Fibroblast of villous mesenchyme (primary cell): ENCODE measurements at places on chromosomes 7 and 10.

DNA sequence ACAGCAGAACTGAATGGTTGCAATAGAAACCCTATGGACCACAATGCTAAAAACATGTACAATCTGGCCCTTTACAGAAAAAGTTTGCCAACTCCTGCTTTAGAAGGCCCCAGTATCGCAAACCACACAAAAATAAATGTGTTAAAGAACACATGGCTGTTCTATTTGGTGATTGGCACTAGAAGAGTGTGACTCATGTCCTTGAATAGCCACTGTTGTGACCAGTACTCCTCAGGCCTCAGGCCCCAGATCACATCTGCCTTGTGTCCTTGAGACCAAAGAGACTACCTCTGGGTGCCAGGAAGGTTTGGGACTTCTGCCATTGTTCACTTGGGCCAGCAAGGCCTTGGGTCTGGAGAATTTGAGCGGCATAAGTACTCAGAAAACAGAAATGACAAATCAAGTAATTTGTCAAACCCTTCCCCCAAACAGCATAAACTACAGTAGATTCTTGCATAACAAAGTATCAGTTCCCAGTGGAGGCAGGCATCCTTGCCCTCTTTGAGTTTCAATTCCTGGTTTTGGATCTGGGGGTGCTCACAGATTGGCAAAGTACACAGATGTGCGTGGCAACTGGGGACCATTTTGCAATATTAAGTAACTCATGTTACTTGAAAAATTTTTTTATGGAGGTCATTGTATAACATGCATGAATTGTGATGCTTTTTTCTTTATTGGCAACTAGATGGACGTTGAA is 50.2 kb downstream of the MTURN start:
- no peak for DNase-seq

GRCh38 chr7:151585744-151586393 is 66.2 kb upstream of the RHEB start:
- no peak for DNase-seq

DNA sequence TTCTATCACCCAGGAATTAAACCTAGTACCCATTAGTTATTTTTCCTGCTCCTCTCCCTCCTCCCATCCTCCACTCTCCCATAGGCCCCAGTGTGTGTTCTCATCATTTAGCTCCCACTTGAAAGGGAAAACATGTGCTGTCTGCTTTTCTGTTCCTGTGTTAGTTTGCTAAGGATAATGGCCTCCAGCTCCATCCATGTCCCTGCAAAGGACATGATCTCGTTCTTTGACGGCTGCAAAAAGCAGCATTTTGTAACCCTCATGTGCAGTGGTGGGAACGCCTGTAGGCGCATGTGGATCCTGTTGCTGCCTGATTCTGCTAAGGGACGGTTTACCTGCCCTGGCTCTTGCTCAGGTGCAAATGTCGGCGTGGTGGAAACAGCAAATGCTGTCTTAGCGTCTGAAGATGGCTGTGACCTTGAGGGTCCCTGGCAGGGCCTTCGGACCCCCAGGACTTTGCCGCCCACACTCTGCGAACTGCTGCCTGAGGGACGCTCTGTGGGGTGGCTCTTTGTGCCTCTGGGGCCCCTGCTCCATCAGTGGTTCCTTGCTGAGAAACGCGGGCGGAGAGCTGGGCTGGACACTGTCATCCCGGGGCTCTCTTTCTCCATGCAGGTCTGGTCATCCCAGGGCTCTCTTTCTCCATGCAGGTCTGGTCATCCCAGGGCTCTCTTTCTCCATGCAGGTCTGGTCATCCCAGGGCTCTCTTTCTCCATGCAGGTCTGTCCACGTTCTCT is 5.6 kb upstream of the MTG1 start:
- no peak for DNase-seq

DNA sequence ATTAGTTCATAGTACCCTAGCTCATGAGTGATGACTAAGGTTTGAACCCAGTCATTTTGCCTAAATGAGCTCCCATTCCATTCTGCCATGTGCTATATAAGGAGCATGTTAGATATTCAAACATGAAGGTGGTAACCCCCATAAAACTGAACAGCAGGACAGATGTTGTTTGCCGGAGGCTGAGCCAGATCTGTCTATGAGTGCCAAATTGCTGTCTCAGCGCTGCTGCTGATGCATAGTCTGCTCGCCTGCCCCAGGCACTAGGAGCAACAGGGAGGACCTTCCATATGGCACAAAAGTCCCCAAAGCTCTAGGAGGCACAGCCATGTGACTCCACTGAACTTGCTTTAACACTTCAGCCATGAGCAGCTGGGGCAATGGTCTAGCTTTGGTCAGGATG is 466.0 kb upstream of the GHITM start:
- peak; percentile 40 for DNase-seq

DNA sequence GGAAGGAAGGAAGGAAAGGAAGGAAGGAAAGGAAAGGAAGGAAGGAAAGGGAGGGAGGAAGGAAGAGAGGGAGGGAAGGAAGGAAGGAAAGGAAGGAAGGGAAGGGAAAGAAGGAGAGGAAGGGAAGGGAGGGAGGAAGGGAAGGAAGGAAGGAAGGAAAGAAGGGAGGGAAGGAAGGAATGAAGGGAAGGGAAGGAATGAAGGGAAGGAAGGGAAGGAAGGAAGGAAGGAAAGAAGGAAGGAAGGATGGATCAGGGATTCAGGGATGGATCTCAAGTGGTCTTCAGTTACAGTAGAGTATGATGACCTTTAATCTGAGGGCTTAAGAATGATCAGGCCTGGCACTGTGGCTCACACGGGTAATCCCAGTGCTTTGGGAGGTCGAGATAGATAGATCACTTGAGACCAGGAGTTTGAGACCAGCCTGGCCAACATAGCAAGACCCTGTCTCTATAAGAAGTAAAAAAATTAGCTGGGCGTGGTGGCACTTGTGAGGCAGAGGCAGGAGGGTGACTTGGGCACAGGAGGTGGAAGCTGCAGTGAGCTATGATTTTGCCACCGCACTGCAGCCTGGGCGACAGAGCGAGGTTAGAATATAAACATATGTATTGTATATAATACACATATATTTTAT is 760 bp upstream of the FOXK1 start:
- DNase-seq = no peak

GRCh38 chr7:80603940-80604339 is 34.5 kb upstream of the CD36 start:
- DNase-seq = no peak

DNA sequence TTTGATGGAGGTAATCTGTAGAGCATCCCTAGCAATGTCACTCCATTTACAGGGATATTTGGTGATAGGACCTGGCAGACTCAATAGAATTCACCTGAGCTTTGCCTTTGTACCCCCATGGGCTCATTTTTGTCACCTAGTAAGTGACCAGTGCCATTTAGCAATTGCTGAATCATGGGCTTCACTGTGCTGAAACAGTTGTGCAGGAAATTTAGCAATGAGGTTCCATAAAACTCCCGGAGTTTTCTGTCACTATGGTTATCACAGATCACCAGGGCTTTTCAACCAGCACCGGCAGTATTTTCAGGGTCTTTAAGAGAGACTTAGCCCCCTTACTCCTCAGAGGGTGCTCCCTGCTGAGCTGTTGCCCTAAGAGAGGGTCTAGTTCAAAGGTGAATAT is 40.2 kb downstream of the FAS start:
- DNase-seq = no peak

DNA sequence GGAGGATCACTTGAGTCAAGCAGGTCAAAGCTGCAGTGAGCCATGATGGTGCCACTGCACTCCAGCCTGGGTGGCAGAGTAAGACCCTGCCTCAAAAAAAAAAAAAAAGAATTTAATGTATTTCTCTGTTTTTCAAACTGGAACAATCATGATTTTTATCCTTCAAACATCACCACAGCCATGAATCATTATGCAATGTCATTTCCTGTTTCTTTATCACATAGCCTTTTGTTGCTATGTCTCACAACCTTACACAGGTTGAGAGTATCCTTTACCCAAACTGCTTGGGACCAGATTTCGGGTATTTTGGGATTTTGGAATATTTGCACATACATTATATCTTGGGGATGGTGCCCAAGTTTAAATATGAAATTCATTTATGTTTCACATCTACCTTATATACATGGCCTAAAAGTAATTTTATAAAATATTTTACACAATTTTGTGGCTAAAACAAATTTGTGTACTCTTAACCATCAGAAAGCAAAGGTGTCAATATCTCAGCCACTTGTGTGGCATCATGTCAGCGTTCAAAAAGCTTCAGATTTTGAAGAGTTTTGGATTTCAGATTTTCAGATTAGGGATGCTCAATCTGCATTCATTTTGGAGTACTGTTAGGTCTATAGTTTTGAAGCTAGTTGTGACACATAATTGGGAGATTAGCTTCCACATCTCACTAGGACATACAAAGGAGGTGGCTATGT is 8.2 kb downstream of the NT5C3A start:
- DNase-seq = no peak

DNA sequence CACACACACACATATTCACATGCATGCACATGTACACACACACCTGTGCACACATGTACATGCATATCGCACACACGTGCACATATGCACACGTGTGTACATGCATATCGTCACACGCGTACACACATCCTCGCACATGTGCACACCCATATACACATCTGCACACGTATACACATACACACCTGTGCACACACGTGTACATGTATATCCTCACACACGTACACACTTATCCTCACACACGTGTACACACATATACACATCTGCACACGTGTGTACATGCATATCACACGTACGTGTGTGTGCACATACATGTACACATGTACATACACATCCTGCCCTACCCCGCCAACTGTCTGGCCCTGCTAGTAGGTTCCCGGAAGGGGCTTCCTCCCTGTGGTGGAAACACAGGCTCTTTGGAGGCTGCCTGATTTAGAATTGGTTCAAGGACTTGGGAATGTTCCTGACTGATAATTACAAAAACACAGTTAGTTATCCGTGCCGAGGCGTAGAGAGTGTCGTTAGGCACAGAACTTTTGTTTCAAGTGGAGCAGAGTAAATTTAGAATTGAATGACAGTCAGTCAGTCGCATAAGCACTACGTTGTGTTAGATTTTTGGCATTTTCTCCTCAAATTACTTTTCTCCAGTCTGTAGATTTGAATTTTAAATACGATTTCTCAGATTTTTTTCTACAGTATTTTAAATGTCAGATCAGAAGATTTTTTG is 18.5 kb upstream of the PRKAR1B start:
- DNase-seq = no peak

DNA sequence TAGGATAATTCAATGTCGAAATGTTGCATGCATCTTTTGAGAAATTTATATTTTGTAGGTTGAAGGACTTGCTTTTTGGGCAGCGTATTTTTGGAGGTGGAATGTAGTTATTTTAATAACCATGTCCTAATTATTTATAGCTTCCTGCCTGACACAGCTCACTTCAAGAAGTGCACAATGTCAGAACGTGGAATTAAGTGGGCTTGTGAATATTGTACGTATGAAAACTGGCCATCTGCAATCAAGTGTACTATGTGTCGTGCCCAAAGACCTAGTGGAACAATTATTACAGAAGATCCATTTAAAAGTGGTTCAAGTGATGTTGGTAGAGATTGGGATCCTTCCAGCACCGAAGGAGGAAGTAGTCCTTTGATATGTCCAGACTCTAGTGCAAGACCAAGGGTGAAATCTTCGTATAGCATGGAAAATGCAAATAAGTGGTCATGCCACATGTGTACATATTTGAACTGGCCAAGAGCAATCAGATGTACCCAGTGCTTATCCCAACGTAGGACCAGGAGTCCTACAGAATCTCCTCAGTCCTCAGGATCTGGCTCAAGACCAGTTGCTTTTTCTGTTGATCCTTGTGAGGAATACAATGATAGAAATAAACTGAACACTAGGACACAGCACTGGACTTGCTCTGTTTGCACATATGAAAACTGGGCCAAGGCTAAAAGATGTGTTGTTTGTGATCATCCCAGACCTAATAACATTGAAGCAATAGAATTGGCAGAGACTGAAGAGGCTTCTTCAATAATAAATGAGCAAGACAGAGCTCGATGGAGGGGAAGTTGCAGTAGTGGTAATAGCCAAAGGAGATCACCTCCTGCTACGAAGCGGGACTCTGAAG is 620 bp downstream of the ZRANB1 start:
- DNase-seq = peak; percentile 30

GRCh38 chr7:44884621-44885393 is 523 bp downstream of the PURB start:
- DNase-seq = peak; percentile 73
